HL-60 (cell line): ENCODE measurements at places on chromosomes 12 and 14.

GRCh38 chr12:46916796-46917419 lies 91.1 kb upstream of the SLC38A4 start:
- no peak for DNase-seq

GRCh38 chr14:101823066-101823465 lies 61.6 kb downstream of the PPP2R5C start:
- no peak for DNase-seq

GRCh38 chr12:26971963-26972362 lies 33.7 kb downstream of the FGFR1OP2 start:
- no peak for DNase-seq

GRCh38 chr14:91883753-91884152 lies 16.4 kb upstream of the TC2N start:
- DNase-seq = no peak

DNA sequence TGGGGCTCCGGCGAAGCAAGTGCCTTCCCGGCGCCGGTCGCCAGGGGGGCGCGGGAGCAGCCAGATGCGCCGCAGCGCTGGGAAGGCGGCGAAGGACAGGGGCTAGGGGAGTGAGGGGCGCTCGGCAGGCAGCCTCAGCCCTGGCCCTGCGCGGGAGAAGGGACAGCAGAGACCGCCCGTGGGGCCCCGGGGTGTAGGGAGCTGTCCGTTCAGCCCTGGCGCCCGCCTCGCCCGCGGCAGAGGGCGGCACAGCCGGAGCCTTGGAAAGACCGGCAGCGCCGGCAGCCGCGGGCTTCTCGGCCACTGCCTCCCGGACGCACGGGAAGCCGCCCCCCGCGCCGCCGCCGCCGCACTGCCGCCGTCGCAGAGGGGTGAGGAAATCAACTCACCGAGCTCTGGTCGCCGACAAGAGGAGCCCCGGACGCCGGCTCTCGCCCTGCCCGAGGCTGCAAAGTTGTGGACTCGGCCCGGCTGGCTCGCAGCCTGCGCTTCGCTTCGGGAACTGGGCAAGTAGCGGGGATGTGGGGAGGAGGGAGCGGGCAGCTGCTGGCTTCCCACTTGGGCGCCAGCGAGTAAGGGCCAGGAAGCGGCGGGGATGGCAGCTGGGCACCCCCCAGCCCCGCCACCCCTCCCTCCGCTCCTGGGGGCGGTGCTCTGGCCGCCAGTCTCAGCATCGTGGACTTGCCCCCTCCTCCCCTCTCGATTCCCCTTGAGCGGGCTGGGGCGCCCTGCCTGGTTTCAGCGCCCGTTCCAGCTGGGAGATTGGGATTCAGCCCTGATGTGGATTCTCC lies at the start of gene ZDHHC22:
Gene ZDHHC22, minus strand, starts transcription at position 578 of the 791 bp plus-strand sequence. CDS start 2,053 bp downstream, outside the sequence.
- DNase-seq = no peak

DNA sequence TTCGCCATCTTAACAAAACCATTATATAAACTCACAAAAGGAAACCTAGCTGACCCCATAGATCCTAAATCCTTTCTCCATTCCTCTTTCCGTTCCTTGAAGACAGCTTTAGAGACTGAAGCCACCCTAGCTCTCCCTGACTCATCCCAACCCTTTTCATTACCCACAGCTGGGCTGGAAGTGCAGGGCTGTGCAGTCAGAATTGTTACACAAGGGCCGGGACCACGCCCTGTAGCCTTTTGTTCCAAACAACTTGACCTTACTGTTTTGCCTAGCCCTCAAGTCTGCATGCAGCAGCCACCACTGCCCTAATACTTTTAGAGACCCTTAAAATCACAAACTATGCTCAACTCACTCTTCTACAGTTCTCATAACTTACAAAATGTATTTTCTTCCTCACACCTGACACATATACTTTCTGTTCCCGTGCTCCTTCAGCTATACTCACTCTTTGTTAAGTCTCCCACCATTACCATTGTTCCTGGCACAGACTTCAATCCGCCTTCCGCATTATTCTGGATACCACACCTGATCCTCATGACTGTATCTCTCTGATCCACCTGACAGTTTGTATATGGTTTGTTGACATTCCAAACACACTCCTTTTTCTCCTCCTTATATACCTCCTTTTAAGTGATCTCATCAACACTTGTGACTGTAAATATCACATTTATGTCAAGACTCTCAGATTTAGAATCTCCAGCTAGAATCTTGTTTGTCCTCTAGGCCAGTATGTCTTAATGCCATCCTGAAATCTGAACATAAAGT lies 208.7 kb downstream of the KITLG start:
- DNase-seq = no peak

GRCh38 chr12:3161861-3162260 lies 84.7 kb downstream of the TSPAN9 start:
- no peak for DNase-seq

DNA sequence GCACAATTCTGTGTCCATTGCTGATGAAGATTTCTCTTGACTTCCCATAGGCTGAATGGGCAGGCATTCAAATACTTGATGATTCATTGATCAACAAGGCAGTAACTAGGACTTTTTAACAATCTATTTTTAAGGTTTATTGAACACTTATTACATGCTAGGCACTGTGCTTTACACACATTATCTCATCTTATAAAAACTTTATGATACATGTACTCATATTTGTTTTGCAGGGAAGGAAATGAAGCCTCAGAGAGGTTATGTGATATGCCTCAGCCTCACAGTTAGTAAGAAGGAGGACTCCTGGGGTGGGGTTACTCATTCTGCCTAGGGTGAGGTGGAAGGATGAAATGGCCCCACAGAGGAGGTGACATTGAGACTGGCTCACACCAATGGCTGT lies 12.9 kb upstream of the EMP1 start:
- DNase-seq = no peak
